ENCODE measurements at places on chromosomes 2 and 18.

DNA sequence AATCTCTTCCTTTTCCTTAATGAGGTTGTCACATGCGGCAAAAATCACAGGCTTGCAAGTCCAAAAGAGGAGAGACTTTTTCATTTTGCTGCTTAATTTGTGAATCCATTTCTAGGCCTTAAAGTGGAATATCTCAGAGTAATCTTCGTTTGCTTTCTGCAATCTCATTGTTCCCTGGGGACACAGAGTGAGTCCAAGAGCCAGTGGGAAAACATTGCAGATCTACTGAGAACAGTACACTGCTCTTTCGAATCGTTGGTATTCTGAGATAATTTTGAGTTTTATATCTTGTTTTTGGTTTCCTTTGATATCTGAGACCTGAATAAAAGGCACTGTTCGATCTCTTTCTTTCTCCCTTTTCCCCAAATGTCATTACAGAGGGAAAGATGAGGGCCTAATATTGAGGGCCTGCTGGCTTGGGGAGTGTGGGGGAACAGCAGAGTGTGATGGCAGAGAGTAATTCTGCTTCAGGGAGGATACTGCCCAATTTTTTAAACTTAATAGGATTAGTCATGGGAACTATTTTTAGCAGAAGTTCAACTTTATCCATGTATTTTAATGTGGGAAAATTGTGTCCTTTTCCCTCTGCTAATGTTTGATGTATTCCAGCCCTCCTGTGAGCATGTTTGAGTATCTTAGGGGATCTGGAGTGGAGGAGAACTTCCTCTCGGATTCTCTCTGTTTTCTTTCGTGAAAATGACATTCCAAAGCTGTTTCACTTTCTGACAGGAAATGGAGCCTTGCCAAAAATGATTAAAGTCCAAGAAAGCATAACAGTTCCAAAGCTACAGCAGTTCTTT lies 418.2 kb upstream of the ZEB2 start:
- DNase-seq, result no peak

GRCh38 chr2:53989210-53989862 lies 18.5 kb upstream of the PSME4 start:
- DNase-seq, result no peak

DNA sequence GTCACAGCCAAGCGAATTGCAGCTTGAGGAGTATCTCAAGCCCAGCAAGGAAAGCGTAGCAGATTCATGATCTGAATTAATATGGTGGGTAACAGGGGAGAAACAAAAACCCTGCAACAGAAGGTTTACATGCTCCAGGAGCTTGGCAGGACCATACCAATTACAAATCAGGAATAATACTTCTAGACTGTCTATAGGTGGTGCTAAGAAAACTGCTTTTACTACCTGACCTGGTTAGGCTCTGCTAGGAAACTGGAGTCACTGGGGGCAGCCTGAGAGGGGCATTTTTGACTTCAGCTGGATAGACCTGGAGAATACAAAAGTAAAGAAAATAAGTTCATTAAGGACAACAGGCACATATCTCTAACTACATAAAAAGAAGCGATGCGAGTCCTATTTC lies 24.6 kb upstream of the SPOPL start:
- no peak for DNase-seq

DNA sequence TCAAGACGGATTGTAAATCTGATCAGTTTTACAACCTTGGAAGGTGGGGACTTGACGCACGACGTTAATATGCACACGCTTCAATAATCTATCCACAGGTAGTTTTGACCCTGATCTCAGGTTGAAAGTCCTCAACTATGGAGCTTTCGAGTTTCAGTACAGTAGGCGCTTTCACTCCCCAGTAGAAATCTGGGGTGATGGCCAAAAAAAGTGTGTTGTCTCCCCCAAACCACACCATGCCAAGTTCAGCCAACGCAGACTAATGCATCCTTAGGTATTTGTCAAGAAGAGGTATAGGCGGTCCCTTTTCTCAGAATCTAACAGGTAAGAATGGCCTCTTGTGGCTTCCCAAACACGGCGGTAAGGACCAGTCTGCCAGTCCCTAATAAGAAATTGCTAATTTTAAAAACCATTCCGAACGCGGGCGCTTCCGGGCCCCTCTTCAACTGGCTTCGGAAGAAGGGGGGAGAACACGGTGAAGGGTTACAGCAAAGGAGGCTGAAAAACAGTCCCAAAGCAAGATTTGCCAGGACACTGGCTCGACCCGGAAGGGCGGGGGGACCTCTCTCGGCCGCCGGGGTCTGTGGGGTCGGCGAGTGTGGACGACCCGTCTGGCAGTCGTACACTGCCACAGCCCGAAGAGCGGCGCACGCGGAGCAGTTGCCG lies 659 bp downstream of the FAM210A start:
- DNase-seq, result peak; percentile 3

DNA sequence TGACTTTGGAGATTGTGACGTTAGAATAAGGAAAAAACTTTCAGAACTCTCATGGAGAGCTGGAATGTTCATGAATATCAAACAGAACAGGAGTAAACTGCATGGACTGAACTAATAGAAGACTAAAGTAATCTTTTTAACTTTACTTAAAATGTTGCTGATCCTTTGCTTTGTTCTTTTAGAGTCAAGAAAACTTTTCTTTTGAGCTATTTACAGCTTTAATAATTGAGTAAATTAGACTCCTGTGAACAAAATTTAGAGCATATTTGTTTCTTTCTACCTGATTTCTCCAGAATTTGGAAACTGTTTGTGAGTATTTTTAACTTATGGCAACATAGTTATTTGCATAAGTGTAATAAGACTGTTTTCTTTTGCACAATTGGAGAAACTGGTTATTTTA lies 146.3 kb downstream of the CDCA7 start:
- DNase-seq, result no peak

DNA sequence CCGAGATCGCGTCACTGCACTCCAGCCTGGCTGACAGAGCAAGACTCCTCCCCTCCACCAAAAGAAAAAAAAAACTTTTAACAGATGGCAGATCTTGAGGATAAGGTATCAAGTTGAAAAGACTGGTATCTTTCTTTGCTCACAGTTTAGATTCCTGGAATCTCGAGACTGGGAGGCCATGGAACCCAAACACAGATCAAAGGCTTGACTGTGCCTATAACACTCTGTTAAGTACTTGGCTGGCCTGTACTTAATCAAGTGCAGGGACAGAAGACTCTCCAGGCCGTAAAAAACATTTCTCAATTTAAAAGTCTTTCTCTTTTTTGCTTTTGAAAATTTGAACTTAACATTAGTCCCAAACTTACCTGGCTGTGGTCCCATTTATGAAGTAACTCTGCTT lies 107.1 kb upstream of the ZNF516 start:
- DNase-seq, result no peak

- no peak for DNase-seq
These were observed 2.4 kb downstream of the LRRFIP1 start for GRCh38 chr2:237629739-237630138.

- DNase-seq, result peak; percentile 87
These were observed 117.2 kb downstream of the GATA6 start for GRCh38 chr18:22286585-22286984.

DNA sequence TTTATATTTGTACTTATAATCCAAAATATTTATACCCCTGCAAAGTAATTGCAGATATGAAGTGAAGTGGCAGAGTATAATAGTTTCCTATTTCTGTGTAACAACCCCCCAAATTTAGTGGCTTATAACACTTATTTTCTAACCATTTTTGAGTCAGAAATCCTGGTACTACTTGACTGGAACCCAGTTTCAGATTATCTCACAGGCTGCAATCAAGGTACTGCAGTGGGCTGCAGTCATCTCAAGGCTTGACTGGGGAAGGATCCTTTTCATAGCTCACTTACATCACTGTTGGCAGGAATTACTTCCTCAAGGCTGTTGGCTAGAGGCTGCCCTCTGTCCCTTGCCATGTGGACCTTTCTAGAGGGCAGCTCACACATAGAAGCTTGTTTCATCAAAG lies 558.2 kb upstream of the PKDCC start:
- no peak for DNase-seq

All from PC-9 (cell line).